ENCODE measurements at places on chromosomes 4 and X.

DNA sequence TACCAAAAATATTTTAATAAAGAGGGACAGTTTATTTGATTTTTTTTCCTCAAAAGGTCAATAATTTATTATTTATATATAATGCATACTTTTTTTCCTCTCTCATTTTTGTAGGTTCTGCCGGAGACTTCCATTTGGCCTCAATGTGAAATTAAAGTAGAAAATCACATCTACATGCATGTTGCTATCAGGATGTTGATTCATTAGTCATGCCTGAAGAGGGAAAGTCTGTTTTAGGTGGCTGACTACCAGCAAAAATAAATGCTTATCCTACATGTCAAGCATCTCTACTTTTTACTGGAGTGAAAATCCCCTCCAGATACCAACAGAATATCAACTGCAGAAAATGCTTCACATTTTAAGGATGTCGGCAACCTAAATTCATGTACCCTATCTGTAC, 41.5 kb downstream of the KIAA0232 start:
- DNase-seq = no peak
- H3K4me3 ChIP-seq = no peak overlapping the region
- no peaks in the 10 kb centered on the region for H3K4me1 ChIP-seq

GRCh38 chr4:108651014-108651791, 804 bp downstream of the OSTC start:
- peaks cover 31% of the 10 kb centered on the region for H3K36me3 ChIP-seq
- H3K4me1 ChIP-seq = peaks cover 25% of the 10 kb centered on the region
- peak overlapping the region; percentile 100 for H3K27ac ChIP-seq
- peak overlapping the region; percentile 99 for H3K4me3 ChIP-seq

DNA sequence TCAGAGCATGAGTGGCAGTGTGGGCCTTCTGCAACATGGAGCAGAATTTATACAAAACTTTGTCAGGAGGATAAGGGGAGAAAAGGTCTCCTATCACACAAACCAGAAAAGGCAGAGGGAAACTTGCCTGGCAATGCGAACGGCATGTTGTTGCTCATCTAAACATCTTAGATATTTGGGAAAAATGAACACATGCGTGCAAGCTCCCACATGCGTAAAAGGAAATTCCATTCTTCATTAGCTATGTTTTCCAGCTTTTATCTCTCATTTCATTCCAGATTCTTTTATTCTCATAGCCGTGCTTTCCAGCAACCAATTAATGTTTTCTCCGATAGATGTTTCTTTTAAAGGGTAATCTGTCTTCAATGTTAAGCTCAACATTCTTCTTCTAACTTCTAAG, 31.3 kb upstream of the GBA3 start:
- H3K4me3 ChIP-seq = no peak overlapping the region
- H3K27me3 ChIP-seq = no peaks in the 10 kb centered on the region
- no peak overlapping the region for H3K27ac ChIP-seq
- H3K4me1 ChIP-seq = no peaks in the 10 kb centered on the region
- DNase-seq = no peak

DNA sequence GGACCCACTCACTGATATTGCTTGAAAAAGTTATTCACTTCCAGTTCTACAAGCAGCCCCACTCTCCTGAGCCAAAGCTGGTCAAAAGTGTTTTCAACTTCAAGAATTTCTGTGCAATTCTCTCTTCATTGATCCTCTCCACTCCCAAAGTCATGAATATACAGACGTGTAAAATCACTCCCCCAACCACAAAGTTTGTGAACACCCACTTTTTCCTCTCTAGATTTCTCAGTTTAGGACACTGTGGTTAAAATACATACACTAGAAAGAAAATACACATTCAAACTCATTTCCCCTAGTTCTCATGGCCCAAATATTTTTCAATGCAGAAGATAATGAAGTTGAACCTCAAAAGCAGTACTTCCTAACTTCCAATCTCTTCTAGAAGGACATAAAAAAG, 116.3 kb downstream of the MSN start:
- no peak overlapping the region for H3K27ac ChIP-seq
- H3K36me3 ChIP-seq = no peaks in the 10 kb centered on the region
- H3K4me3 ChIP-seq = no peak overlapping the region

GRCh38 chr4:146095860-146096259, 79.7 kb upstream of the LSM6 start:
- H3K4me3 ChIP-seq = no peak overlapping the region
- H3K27ac ChIP-seq = no peak overlapping the region
- DNase-seq = no peak
- no peaks in the 10 kb centered on the region for H3K4me1 ChIP-seq
- peaks cover 18% of the 10 kb centered on the region for H3K27me3 ChIP-seq
- no peaks in the 10 kb centered on the region for H3K36me3 ChIP-seq

GRCh38 chr4:123616951-123617461, 220.4 kb downstream of the SPRY1 start:
- H3K4me3 ChIP-seq = no peak overlapping the region
- DNase-seq = peak; percentile 20
- H3K27me3 ChIP-seq = peaks cover 3% of the 10 kb centered on the region
- peak overlapping the region; percentile 94 for H3K27ac ChIP-seq
- peaks cover 11% of the 10 kb centered on the region for H3K36me3 ChIP-seq

- H3K4me3 ChIP-seq = no peak overlapping the region
- H3K4me1 ChIP-seq = no peaks in the 10 kb centered on the region
- no peak overlapping the region for H3K27ac ChIP-seq
- H3K36me3 ChIP-seq = peaks cover 54% of the 10 kb centered on the region
Observed at GRCh38 chrX:15694941-15695451, 30.4 kb upstream of the CLTRN start.

DNA sequence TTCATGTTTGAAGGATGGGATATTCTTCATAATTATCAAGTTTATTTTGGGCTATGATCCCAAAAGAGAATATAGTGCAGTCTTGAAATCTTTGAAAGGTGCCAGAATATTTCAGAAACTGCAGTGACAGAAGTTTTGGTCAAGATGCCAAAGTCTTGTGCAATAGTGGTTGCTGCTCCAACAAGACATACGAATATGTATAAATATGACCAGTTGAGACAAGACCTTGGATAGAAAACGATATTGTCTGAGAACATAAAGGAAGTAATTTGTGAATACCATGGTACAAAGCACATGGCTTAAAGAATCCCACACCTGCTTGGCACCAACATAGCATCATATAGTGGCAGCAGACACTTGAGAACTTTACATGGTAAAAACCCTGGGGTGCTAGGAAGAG, 48.6 kb upstream of the AMELX start:
- H3K4me3 ChIP-seq = no peak overlapping the region
- H3K27me3 ChIP-seq = no peaks in the 10 kb centered on the region
- H3K27ac ChIP-seq = no peak overlapping the region
- no peak for DNase-seq
- H3K4me1 ChIP-seq = no peaks in the 10 kb centered on the region

DNA sequence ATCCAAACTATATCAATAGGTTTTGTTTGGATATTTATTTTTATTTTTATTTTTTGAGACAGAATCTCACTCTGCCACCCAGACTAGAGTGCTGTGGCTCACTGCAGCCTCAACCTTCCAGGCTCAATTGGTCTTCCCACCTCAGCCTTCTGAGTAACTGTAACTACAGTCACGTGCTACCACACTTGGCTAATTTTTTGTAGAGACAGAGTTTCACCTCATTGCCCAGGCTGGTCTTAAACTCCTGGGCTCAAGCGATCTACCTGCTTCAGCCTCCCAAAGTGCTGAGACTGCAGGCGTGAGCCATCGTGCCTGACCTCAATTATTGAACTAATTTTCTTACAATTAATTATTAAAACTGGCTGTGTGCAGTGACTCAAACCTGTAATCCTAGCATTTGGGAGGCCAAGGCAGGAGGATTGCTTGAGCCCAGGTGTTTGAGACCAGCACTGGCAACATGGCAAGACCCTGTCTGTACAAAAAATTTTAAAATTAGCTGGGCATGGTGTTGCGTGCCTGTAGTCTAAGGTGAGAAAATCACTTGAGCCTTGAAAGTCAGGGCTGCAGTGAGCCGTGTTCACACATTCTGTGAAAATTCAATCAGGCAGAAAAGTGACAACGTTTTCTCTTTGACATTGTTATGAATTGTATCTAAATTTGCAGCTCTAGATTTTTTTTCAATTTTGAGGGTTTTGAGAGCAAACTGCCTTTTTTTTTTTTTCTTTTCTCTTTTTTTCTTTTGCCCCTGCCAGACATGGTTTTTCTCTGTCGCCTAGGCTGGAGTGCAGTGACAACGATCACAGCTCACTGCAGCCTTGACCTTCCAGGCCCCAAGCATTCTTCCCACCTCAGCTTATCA, 66.0 kb downstream of the UBE2K start:
- no peaks in the 10 kb centered on the region for H3K27me3 ChIP-seq
- no peaks in the 10 kb centered on the region for H3K4me1 ChIP-seq
- H3K27ac ChIP-seq = peak overlapping the region; percentile 90
- H3K4me3 ChIP-seq = no peak overlapping the region
- no peak for DNase-seq
- H3K36me3 ChIP-seq = peaks cover 78% of the 10 kb centered on the region
